ENCODE measurements at places on chromosomes 11 and 22. TPM values are rescaled to one million over a fixed set of nuclear protein-coding genes. Genes with fewer than 3 reads are reported as not detected.

GRCh38 chr22:44925465-44926123 lies 84.2 kb downstream of the PHF21B start:
- H3K4me1 ChIP-seq, result no peaks in the 10 kb centered on the region
- no peaks in the 10 kb centered on the region for H3K36me3 ChIP-seq
- no peaks in the 10 kb centered on the region for H3K27me3 ChIP-seq
- no peak overlapping the region for H3K4me3 ChIP-seq
- H3K27ac ChIP-seq, result no peak overlapping the region

GRCh38 chr11:72773291-72773690 lies 20.6 kb downstream of the STARD10 start:
- H3K36me3 ChIP-seq, result no peaks in the 10 kb centered on the region
- no peaks in the 10 kb centered on the region for H3K27me3 ChIP-seq
- H3K4me3 ChIP-seq, result no peak overlapping the region
- no peak overlapping the region for H3K27ac ChIP-seq
- no peak for DNase-seq

DNA sequence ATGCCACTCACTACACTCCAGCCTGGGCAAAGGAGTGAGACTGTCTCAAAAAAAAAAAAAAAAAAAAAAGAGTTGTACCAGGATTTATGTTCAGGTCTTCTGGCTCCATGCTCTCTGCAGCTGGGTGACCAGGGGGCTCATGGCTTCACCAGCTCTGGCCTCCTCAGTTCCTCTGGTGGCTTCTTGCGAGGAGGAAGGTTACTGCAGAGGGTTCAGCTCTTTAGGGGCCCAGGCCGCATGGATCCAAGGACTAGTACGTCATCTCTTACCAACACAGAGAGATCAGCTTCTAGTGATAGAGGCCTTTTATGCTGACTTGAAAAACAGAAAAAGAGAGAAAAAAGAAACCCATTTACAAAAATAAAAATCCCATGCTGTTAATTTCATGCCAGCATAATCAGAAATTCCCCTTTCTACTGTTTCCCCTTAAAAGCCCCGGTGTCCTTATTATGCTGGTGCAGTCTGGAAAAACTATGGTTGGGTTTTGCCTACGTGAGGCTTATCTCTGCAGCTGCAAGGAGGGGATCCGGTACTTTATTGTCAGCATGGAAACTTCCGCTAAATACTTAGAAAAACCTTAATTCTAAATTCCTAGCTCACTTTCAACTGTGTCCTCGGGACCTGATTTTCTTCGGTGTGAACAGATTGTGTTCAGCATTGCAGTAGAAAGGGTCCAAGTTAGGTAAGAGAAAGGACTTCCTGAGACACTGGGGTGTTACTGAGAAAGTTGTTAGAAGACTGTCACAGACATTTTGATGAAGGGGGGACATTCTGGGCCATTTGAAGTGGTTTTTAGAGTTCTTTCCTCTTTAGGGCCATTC lies 13.7 kb downstream of the ZBTB16 start:
- peaks cover 22% of the 10 kb centered on the region for H3K27me3 ChIP-seq
- no peak overlapping the region for H3K4me3 ChIP-seq
- no peak overlapping the region for H3K27ac ChIP-seq
- no peak for DNase-seq
- peaks cover 39% of the 10 kb centered on the region for H3K4me1 ChIP-seq

- H3K27me3 ChIP-seq, result no peaks in the 10 kb centered on the region
- DNase-seq, result no peak
- peaks cover 8% of the 10 kb centered on the region for H3K36me3 ChIP-seq
- no peak overlapping the region for H3K27ac ChIP-seq
- no peak overlapping the region for H3K4me3 ChIP-seq
- peaks cover 16% of the 10 kb centered on the region for H3K4me1 ChIP-seq
Observed at GRCh38 chr22:39524089-39524752, 3.9 kb downstream of the ATF4 start.

- no peaks in the 10 kb centered on the region for H3K27me3 ChIP-seq
- no peak overlapping the region for H3K4me3 ChIP-seq
- H3K36me3 ChIP-seq, result no peaks in the 10 kb centered on the region
- peak; percentile 4 for DNase-seq
- H3K4me1 ChIP-seq, result peaks cover 12% of the 10 kb centered on the region
Observed at GRCh38 chr22:34834059-34834458, 231.9 kb upstream of the ISX start.

DNA sequence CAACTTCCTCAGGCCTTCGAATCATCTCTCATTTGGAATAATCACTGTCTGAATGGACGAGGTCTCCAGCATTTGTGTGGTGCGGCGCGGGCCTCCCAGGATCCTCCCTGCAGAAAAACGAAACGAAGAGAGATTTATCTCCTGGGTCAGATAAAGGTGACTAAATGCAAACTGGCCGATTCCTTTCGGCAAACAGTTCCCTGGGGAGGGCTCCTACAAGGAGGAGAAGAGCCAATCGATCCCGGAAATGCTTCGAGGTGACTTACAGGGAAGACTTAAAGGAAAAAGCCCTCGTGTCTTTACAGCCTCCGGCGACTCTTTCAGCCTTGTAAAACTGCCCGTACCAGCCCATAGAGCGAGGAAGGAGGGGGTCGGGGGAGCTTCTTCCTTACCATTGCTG lies 126.5 kb downstream of the MIAT start:
- no peak for DNase-seq
- no peaks in the 10 kb centered on the region for H3K27me3 ChIP-seq
- H3K27ac ChIP-seq, result no peak overlapping the region
- peaks cover 22% of the 10 kb centered on the region for H3K4me1 ChIP-seq

GRCh38 chr11:115122274-115122673 lies 381.9 kb downstream of the CADM1 start:
- no peak overlapping the region for H3K27ac ChIP-seq
- no peaks in the 10 kb centered on the region for H3K36me3 ChIP-seq
- peaks cover 12% of the 10 kb centered on the region for H3K4me1 ChIP-seq
- H3K4me3 ChIP-seq, result no peak overlapping the region

DNA sequence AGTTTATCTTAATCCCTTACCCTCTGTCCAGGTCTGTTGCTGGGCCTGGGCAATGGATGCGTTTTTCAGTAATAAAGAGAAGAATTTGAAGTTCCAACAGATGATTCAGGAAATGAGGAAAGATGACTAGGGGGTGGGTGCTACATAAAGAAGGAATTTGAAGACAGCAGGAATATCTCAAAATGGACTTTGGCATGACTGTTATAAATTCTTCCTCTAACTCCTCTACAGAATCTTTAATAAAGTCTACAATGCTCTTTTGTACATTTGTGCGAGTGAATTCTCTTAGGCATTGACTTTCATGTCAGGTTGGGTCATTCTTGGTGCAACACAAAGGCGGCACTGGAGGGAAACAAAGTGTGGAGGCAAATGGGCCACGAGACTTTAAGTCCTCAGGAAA lies 35.1 kb upstream of the PRSS23 start:
- H3K4me1 ChIP-seq, result no peaks in the 10 kb centered on the region
- no peak for DNase-seq
- no peaks in the 10 kb centered on the region for H3K36me3 ChIP-seq
- no peaks in the 10 kb centered on the region for H3K27me3 ChIP-seq

DNA sequence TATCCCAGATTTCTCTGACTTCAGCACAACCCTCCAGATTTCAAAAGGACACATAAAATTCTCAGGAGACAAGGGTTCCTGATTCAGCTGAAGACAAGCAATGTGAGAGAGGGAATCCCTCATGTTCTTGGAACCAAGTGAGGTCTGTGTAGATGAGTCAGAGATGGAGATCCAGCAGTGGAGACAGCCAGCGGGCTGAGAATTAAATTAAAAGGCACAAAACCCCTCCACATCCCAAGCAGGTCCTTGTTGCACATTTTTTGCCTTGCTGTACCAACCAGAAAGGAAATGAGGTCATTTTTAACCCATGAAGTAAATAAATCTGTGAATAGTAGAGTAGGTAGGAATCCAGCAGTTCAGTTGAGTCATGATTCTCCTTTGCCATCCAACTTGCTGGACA lies 9.7 kb downstream of the MTNR1B start:
- no peaks in the 10 kb centered on the region for H3K4me1 ChIP-seq
- H3K27me3 ChIP-seq, result no peaks in the 10 kb centered on the region
- no peak overlapping the region for H3K27ac ChIP-seq
- H3K4me3 ChIP-seq, result no peak overlapping the region
- H3K36me3 ChIP-seq, result no peaks in the 10 kb centered on the region

- H3K36me3 ChIP-seq, result no peaks in the 10 kb centered on the region
- peaks cover 14% of the 10 kb centered on the region for H3K4me1 ChIP-seq
- H3K4me3 ChIP-seq, result no peak overlapping the region
- H3K27me3 ChIP-seq, result peaks cover 100% of the 10 kb centered on the region
- H3K27ac ChIP-seq, result no peak overlapping the region
Observed at GRCh38 chr11:43573233-43573632, 107.3 kb upstream of the HSD17B12 start.

DNA sequence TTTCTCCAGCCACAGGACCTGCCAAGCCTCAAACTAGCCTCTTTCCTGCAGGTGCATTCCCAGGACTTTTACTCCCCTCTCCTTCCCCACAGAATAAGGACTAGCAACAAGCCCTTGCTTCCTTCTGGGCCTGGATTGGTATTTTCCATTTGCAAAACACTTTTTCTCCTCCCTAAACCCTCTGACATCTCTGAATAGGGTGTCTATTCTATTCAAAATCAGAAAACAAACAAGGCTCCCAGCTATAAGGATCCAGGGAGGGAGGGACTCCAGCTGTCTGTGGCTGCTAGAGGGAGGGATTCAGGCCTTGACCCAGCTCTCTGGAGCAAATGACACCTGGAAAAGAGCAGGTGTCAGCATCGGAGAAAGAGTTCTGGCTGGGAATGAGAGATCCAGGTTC lies 168.5 kb upstream of the BDNF start:
- H3K36me3 ChIP-seq, result no peaks in the 10 kb centered on the region
- no peak overlapping the region for H3K4me3 ChIP-seq
- no peak overlapping the region for H3K27ac ChIP-seq

The RFPL2 gene
- 1.8 TPM for total RNA-seq

The MS4A15 gene
- not detected for total RNA-seq

The CAVIN3 gene
- total RNA-seq, result 2.9 TPM

The KCNJ5 gene
- total RNA-seq, result not detected
